NCI-H2107 (cell line): ENCODE measurements at places on chromosomes 13 and 19.

DNA sequence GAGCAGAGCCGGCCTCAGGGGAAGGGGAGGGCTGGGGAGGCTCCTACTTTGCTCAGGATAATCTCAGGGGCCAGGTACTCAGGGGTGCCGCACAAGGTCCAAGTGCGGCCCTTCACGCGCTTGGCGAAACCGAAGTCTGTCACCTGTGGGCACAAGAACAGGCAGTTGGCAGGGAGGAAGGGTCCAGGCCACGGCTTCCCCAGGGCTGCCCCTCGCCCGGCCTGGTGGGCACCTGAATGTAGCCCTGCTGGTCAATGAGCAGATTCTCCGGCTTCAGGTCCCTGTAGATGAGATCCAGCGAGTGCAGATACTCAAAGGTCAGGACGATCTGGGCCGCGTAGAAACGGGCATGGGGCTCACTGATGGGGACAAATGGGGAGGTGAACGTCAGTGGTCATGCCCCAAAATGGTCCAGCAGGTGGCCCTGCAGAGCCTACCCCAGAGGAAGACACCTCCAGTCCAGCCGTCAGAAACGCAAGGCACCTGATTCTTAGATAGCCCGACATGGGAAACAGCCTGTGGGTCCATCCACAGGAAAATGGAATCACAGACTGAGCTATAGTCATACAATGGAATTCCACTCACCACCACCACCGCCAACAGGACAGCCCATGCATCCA is 7.1 kb upstream of the SAMD1 start:
- DNase-seq, result no peak

DNA sequence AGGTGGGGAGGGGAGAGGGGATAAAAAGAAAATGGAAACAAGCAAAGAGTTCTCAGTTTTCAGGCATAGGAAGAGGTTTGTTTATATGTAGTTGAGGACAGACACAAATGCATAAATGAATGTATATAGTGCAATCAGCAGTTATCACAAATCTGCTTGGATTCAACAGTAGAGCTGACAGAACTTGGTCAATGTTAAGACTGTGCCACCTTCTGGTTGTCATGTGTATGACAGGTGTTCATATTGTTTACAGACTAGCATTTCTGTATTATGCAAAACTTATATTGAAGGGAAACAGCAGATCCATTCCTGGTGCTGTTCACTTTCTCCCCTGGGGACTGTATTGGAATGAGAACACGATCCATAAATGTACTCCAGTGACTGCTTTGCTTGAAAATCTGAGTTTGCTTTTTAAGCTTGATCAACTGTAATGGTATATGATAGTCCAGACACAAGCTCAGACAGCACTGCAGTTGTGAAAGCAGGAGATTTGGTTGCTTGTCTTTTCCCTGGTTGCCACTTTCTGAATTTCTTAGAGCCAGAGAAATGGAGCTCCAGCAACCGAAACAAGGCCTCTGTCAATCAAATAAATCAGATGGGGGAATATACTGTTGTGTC is 319.5 kb upstream of the OBI1 start:
- DNase-seq, result no peak

- DNase-seq, result no peak
These were observed at the start of the genes OR7A5 and OR7C1 for GRCh38 chr19:14835011-14835410. Gene OR7A5 (minus strand): TSS chr19:14835185. CDS start chr19:14828241, 6,944 bp downstream. Gene OR7C1 (minus strand): TSS chr19:14835185. CDS start chr19:14800136, 35,049 bp downstream.

DNA sequence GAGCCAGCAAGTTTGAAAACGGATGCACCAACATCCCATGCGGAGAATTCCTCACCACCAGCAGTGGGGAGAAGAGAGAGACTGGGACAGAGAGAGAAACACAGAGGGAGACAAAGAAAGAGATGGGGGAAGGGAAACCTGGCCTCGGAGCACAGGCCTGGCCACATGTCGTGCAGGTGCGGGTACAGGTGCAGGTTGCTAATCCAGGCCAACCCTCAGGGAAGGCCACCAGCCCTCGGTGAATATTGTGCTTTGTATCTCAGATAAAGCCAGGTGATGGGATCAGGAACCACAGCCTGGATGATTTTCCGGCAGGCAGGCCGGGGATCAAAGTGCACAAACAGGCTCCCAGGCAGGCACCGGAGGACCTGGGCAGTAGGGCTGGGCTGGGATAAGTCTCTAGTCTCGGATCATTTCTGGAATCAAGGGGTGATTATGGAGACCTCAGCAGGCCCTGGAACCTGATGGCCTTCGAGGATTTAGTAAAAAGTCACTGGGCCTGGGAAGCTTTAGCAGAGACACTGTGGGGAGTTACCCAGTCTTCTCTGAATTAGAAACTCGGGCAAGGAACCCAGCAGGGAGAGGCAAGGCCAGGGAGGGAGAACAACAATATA is 3.7 kb downstream of the GAS6 start:
- DNase-seq, result no peak
